ENCODE measurements at places on chromosomes 7 and 10.

GRCh38 chr10:104246976-104247375 lies 7.7 kb upstream of the GSTO1 start:
- peak; percentile 73 for DNase-seq

GRCh38 chr10:6402349-6402709 lies 177.7 kb downstream of the PRKCQ start:
- DNase-seq = no peak

DNA sequence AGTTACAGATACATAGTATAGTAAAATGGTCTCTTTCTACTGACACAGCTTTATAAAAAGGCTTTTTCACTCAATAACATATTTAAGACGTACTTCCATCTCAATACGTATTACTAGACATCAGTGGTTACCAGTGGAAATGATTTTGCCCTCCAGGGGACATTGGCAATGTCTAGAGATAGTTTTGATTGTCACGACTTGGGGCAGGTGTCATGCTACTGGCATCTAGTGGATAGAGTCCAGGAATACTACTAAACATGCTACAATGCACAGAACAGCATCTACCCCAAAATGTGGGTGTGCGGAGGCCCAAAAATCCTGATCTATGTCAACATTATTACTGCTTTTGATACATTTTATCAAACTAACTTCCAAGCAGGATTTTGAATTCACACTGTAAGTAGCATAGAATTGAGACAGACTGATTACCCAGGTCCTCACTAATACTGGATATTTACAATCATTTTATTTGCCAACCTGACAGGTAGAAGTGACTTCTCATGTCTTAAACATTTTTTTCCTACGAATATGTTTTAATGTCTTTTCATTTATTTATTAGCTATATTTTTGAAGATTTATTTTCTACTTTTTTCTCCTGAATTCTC lies 53.8 kb downstream of the HGF start:
- no peak for DNase-seq

- no peak for DNase-seq
Observed at GRCh38 chr10:33039181-33039580, 81.2 kb upstream of the ITGB1 start.

DNA sequence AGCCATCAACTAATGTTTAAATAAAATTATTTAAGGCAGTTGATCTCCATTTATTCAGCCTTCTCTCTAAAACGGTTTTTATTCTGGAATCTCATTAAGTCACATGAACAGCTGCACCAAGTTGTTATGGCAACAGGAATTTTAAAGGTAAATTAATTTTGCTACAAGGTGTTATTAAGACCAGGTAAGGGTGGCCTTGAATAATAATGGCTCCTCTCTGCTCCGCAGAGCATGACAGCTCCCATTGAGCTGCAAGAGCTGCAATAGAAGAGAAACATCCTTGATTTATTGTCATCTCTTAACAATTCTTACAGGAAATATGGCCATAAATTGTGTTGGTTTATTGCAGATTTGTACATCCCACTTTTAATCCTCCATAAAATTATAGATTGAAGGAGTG lies 165.8 kb downstream of the KLF6 start:
- no peak for DNase-seq

DNA sequence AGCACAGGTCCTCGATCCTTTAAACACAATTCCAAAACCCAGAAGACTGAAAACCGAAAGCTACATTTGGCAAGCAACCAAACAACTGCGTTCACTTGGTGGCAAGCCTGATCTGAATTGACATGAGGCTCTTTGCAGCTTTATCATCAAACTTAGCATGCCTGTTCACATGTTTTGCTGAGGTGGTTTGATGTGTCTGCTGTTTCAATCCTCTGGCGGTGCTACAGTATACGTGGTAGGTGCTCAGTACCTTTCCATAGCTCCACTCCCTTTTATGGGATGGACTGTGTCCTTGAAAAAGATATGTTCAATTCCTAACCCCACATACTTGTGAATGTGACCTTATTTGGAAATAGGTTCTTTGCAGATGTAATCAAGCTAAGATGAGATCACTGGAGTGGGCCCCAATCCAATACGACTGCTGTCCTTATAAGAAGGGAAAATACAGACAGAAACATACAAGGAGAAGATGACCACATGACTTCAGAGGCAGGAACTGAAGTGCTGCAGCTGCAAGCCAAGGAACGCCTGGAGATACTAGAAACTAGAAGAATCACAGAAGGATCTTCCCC lies 33.4 kb downstream of the CCDC6 start:
- peak; percentile 45 for DNase-seq

DNA sequence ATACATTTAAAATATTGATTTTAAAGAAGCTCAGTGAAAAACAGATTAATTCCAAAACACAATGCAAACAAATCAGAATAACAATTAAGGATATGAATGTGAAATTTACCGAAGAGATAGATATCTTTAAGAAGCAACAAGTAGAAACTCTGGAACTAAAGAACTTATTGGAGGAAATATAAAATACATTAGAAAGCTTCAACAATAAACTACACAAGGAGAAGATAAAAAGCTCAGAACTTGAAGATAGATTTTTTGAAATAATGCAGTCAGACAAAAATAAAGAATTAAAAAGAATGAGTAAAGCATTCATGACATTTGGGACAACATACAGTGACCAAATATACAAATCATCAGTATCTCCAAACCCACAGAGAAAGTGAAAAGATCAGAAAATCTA lies 43.2 kb downstream of the HIBADH start:
- no peak for DNase-seq

GRCh38 chr10:109773288-109774120 lies 149.8 kb downstream of the XPNPEP1 start:
- DNase-seq = peak; percentile 20

Data from AG08396 (cell line).